Mesothelial cell of epicardium (in vitro differentiated cells): ENCODE measurements at places on chromosomes 7 and 10.

- no peak for DNase-seq
Measured at GRCh38 chr10:71068861-71069271, 143.5 kb upstream of the UNC5B start.

GRCh38 chr10:60130130-60130579 lies 223.8 kb upstream of the CCDC6 start:
- no peak for DNase-seq

DNA sequence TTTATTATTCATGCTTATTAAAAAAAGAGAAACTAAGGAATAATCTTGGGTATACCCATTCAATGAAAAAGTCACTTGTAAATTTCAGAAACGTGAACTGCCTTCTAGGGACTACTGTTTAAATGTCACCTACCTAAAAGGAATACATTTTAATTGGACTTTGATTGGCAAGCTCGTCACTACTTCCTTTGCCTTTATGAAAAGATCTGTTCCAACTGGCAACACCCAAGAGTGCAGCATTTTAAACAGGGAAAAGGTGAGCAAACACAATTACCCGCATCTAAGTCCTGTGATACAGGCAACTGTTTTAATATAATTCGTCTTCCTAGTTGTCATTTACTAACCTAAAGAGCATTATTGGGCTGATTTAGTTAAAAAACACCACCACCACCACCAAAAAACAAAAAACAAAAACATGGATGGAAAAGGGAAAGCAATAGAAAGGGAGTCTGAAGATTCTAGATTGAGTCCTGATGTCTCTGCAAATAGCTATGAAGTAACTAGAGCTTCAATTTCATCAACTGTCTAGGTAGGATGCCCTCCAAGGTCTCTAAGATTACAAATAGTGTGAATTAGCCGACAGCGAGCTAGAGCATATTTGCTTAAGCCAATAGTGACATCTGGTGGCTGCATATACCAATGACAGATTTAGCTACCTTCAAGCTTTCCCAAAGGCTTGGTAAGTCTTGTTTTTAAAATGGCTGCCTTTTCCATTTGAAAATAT lies 33.8 kb upstream of the ICA1 start:
- DNase-seq = no peak

GRCh38 chr7:132783824-132784223 lies 207.6 kb upstream of the PLXNA4 start:
- DNase-seq = no peak

GRCh38 chr10:70106958-70107791 lies 25.4 kb downstream of the AIFM2 start:
- DNase-seq = no peak

DNA sequence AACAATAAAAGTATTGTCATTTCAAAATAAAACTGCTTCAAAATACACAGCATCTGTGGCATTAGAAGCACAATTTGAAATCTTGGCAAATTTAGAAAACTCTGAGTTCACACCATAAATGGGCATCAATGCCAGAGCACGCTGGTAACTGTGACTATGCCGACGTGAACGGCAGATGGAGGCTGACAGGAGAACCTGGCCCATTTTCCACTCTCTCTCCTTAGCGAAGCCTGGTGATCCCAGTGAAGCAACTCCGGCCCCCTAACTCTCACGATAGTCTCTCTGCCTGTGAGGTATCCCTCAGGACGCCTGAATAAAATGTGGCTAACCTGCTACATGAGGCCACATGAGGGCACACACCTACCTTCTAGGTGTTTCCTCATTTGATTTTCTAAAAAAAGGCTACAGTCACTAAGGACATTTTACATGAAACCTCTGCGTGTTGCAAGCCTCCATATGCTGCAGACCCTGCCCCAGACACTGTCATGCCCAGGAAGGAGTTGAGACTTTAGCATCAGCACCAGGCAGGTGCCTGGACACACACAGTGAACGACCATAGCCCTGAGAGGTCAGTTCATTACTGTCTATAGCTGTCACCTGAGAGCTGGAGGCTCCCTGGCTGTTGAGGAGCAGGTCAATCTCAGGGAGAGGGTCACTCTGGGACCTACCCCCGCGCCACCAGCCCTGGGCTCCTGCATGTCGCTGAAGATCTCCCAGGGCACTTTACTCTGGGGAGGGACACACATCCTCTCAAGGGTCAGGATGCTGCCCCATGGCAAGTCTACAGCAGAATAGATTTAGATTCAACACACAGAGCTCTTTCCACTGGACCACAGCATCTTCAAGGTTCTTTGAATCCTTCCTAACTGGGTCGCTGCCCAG lies 62.9 kb upstream of the CAMK2B start:
- peak; percentile 25 for DNase-seq

GRCh38 chr7:1817061-1817712 lies 147.1 kb downstream of the ELFN1 start:
- no peak for DNase-seq

GRCh38 chr10:12757351-12757750 lies 244.2 kb downstream of the CCDC3 start:
- no peak for DNase-seq

DNA sequence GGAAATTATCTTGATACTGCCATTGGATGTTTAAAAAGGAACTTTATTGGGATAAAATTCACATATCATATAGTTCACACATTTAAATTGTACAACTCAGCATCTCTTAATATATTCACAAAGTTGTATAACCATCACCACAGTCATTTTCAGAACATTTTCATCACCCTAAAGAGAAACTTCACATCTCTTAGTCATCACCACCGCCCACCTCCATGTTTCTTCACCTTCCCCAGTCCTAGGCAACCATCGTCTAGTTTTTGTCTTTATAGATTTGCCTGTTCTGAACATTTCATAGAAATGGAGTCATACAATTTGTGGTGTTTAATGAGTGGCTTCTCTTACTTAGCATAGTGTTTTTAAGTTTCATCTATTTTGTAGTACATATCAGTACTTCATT lies 96.6 kb downstream of the ANKRD30A start:
- no peak for DNase-seq

GRCh38 chr10:112361951-112362751 lies 11.8 kb upstream of the ACSL5 start:
- DNase-seq = no peak

DNA sequence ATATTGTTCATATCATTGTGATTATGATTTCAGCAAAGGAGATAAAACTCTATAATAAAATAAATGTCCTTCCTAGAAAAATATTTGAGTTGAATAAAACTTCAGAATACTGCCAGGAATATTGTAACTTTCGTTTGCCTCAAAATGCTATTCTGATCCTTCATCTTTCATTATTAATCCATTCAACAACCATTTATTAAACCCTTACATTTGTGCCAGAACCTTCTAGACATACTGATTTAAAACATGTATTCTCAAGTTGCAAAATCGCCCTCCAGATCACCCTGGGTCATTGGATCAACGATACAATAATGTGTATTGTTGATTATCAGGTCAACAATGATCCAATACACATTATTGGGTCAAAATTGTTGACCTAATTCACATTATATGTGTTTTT lies 759.8 kb downstream of the CNTNAP2 start:
- no peak for DNase-seq

- no peak for DNase-seq
Measured at GRCh38 chr7:149524394-149524793, 26.8 kb upstream of the ZNF746 start.

DNA sequence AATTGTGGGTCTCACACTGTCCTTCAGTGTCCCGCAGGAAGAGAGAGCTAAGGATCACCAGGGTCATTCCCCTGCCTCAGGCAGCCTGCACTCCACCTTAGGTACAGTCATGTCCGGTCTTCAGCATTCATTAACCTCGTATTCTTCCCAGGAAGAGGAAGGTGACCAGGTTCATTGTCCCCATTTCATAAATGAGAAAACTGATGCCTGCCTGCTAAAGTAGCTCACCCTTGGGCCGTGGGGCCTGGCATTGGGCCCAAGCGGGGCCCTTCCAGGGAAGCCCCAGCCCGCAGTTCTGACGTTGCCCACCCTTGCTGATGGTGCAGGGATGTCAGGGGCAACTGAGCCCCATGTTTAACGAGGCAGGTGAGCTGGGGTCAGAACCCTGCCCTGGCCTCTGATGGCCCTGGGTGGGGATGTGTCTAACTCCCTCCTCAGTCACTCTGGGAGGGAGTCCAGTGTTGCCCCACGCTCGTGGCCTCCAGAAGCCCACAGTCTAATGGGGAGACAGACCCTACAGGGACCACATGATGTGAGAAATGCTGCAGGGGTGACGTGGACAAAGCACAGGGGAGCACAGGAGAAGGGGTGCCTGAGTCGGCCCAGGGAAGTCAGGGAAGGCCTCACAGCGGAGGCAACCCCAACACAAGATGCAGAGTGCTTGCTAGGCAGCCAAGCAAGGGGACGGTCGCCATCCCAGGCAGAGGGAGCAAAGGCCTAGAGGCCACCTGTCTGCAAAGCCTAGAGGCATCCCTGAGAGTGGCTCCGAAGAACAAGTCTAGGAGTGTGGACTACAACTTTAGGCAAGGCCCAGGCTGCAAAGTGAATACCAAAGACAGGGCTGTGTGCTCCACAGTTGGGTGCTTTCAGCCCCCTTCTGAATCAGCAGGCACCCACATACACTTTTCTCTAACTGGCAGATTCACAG lies 25.1 kb downstream of the DDIT4 start:
- no peak for DNase-seq

DNA sequence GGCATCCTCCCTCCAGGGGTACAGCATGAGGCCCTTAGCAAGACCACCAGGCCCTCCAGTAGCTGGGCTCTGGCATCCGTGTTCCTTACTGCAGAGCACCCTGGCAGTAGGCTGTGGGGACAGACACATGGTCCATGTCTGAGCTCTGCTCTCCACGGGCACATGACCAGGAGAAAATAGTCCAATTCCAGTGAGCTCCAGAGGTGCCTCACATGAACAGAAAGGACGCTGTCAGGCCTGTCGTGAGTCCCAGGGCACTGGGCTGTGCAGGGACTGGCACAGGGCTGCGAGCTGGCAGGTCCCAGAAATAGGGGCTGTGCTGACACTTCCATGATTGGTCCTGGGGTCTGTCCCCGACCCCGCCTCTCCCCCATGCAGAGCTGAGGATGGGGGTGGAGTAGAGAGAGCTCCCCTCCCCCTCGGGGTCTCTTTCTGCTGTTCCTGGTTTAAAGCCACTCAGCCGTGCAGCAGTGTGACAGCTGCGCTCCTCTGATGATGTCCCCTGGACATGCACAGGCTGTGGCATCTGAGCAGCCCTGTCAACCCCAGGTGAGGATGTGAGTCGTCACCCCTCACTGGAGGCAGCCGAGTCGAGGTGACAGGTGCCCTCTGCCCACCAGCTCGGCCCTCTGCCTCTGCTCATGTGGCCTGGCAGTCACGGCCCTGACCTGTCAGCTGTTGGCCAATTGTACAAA lies 25.2 kb upstream of the ZNF488 start:
- DNase-seq = no peak

- DNase-seq = no peak
Measured at GRCh38 chr10:52949899-52950298, 177.3 kb upstream of the MBL2 start.

DNA sequence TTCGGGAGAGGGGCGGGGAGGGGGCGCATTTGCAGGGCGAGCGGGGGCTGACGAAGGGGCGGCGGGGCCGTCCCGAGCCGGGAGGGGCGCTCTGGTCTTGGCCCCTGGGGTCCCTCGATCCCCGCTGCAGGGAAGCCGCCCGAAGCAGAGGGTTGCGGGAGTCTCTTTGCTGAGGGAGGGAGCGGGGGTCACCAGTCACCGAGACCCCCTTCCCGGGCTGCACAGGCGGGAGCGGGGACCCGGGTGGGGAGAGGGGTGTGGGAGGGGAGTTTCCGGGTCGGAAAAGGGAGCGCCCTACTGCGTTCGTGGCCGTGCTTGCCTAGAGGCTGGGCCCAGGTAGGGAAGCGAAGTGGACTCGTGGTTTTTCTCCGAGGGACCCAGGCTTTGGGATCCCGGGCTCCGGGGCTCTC lies 422 bp downstream of the AP1S1 start:
- no peak for DNase-seq

- DNase-seq = no peak
Measured at GRCh38 chr7:3043544-3044371, at the start of gene CARD11. Gene CARD11 (minus strand): TSS chr7:3043867. CDS start chr7:2958506, 85,361 bp downstream.

DNA sequence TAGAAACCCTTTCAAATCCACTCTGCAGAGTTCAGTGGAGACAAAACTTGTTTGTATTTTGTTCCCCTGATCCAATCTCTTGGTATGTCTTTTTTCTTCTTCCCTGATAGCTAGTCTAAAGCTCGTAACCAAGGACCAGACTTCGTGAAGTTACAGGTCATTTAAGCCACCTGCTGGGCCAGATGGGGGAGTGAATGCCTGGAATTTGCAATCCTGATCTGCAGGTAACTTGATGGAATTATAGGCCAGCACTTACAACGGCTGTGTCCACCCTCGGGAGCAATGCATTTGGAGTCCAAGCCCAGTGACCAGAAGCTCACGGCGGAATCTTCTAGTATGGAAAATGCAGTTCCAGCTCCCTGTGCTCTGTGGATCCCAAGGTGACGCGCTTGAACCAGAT lies 566.9 kb downstream of the TCERG1L start:
- DNase-seq = no peak

GRCh38 chr7:135645296-135645904 lies 16.9 kb upstream of the STMP1 start:
- no peak for DNase-seq

- no peak for DNase-seq
Measured at GRCh38 chr7:70582927-70583895, 548.7 kb upstream of the GALNT17 start.

- DNase-seq = no peak
Measured at GRCh38 chr7:41730668-41731067, 27.8 kb upstream of the INHBA start.

- DNase-seq = no peak
Measured at GRCh38 chr10:103584216-103585010, 90.9 kb downstream of the NEURL1 start.

GRCh38 chr7:103065667-103066066 lies 8.9 kb downstream of the FBXL13 start:
- no peak for DNase-seq

GRCh38 chr10:132361581-132362101 lies 29.6 kb downstream of the LRRC27 start:
- no peak for DNase-seq
